Smooth muscle cell of the brain vasculature (primary cell): ENCODE measurements at places on chromosomes 7 and 10.

DNA sequence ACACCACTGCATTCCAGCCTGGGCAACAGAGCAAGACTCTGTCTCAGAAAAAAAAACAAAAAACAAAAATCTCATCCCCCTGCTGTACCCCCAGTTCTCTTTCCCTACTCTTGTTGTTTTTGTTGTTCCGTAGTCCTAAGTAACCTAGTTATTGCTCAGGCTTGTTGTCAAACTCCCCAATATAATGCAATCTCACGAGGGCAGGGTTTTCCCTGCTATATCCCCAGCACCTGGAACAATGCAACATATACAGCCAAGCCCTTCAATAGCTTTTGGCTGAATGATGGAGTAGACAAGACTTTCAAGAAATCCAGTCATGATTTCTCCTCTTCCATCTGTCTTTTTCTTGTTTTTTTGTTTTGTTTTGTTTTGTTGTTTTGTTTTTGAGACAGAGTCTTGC lies 10.2 kb downstream of the ACSL5 start:
- no peak for DNase-seq

GRCh38 chr7:8084836-8085235 lies 116.2 kb downstream of the GLCCI1 start:
- DNase-seq: no peak

GRCh38 chr7:110600956-110601355 lies 490.0 kb upstream of the LRRN3 start:
- DNase-seq: no peak

DNA sequence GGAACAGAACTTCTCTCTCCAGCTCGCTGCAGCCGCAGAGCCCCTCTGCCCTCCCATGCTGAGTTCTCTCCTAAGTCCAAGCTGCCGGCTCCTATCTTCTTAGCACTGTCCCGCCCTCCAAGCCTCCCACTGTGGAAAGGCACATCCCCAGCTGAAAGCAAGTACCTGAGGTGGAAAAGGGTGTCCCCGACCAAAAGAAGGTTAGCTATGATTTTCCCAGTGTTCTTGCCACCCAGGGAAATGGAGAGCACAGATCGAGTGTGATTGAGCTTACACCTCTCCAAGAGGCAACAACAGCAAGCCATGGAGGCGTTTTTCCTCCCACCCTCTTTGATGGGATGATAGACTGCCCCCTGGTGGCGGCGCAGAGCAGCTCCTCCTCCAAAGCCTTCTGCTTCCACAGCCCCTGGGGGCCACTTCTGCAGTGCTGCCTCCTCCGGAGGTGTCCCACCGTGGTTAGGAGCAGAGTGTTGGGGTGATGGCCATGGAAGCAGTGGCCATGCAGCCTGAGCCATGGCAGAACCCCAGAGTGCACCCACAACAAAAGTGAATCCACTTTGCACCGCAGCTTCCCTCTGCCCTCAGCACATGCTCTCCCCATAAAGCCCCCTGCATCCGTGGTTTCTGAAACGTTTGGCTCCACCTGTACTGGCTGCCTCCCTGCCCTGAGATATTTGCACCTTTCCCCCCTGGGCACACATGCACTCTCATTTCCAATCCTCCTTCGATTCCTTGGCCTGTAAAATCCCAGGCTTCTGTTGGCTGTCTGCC lies 143.1 kb upstream of the STK17A start:
- peak; percentile 13 for DNase-seq

DNA sequence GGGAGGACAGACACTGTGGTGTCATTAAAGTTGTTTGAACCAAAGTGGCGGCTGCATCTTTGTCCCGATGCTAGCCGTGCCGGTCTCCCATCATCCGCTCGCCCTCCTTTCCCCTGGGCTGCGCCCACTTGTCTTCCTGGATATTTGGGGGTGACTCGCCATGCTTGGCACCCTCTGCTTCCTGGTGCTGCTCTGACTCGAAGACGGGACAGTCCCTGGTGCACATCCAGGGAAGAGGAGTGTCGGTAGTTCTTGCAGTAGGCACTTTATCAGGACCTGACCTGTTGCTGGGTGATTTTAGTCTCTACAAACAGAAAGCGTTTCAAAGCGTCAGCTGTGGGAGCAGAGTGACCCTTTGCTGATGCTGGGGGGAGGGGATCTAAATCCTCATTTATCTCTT lies 68.3 kb upstream of the DNAJB6 start:
- no peak for DNase-seq

GRCh38 chr10:115857856-115858255 lies 415.1 kb downstream of the GFRA1 start:
- DNase-seq: no peak

- no peak for DNase-seq
These were observed 19.4 kb upstream of the CABCOCO1 start for GRCh38 chr10:61643316-61643751.

- DNase-seq: no peak
These were observed 8.0 kb upstream of the CALU start for GRCh38 chr7:128731184-128731583.

DNA sequence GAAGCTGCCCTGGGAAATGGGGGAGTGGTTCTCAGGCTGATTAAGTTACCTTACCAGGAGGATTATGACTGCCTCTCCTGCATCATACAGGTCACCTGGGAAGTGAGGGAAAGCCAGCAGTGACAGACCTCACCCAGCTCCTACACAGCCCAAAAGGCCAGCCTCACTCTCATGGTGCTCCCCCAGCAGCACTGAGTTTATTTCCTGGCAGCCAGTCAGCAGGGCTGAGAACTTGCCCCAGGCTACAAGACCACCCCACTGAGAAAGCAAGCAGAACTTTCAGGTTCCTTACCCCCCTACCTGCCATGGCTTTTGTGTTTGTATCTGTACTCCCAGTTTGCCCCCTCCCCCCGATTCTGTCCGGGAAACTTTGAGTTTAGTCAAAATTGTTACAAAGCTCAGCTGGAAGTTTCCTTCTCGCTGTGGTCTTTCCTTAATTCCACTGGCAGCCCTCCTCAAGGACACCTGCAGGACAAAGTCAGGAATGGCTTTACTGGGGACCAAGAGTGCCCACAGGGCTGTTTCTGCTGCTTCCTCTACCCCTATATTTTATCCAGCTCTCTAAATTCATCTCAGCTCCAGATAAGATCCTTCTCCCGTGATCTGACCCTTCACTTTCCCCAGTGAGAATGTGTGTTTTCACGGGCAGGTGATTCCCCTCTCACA lies 649.8 kb upstream of the MBL2 start:
- no peak for DNase-seq

- DNase-seq: peak; percentile 77
These were observed 166.2 kb downstream of the CPEB3 start for GRCh38 chr10:92124616-92125143.

DNA sequence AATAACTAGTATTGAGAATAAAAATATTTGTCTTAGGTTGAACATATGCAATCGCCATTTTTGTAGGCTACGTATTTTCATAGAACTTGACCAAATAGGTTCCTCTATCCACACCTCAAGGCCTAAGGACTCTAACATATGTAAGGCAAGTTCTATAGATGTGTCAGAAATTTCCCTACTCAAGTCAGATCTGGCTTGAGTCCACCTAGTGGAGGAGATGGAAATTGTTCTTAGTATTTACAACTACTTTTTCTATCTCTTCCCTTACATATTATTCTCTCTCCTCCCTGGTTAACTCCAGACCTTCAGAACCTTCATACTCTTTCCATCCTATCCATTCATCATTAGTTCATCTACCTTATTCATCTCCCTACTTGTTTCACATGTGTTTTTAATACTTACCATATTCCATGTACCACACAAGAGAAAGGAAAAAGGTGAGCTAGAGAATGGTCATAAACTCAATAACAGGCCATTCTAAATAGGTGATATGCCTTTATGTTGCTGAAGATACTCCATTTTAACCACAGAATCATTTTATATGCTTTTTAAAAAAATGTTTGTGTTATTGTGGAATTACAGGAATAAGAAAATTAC lies 174.5 kb upstream of the HDAC9 start:
- DNase-seq: peak; percentile 18
